Activated CD4-positive, alpha-beta T cell treated with anti-CD3 and anti-CD28 coated beads for 4 hours (primary cell): ENCODE measurements at places on chromosomes 3 and 15.

GRCh38 chr15:71812966-71813722 is 2.8 kb downstream of the NR2E3 start:
- DNase-seq = no peak

- no peak for DNase-seq
Measured at GRCh38 chr3:109114746-109115145, 3.2 kb downstream of the MORC1 start.

- DNase-seq = no peak
Measured at GRCh38 chr3:14812196-14812790, 6.5 kb upstream of the FGD5 start.

DNA sequence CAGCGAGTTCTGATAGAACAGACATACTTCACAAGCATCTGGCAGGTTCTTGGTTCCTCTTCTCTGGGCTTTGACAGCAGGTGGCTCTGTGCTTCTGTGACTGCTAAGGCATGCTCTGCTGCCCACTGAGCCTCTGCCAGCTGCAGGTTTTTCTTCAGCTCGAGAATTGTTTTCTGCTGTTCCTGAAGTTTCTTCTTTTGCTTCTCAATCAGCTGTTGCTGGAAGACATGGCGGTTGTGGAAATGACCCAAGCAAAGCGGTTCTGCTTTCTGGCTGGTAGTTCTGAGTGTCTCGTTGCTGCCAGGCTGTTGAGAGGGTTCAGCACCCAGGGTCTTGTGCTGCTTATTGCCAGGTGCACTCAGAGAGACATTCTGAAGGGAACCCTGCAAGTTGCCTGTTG is 50.8 kb downstream of the CCDC191 start:
- no peak for DNase-seq

- DNase-seq = no peak
Measured at GRCh38 chr3:14000556-14000955, 120.7 kb upstream of the WNT7A start.

DNA sequence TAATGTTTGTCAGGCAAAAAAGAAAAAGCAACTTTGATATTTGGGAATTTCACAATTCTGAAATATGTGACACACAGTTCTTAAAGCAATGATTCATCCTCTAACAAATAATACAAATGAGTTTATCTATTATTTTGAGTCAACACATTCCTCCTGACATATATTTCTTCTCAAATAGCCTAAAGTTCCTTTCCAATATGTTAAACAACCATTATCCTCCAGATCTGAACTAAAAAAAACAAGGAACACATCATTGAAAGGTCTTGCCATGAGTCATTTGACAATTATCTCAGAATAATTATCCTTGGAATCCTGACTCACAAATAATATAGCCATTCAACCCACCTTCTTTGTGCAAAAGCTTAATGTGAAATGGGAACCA is 208.7 kb upstream of the CDIN1 start:
- DNase-seq = no peak
